ENCODE measurements at places on chromosomes 2 and 18.

- no peak for DNase-seq
These were observed 24.7 kb upstream of the CEP68 start for GRCh38 chr2:65031341-65032018.

- DNase-seq: no peak
These were observed 16.6 kb upstream of the RPE start for GRCh38 chr2:209985874-209986273.

GRCh38 chr2:231161877-231162329, 36.5 kb upstream of the ARMC9 start:
- no peak for DNase-seq

GRCh38 chr18:8870528-8870927, 165.2 kb downstream of the MTCL1 start:
- no peak for DNase-seq

GRCh38 chr2:232265329-232265728, 113.2 kb upstream of the ALPP start:
- DNase-seq: no peak

DNA sequence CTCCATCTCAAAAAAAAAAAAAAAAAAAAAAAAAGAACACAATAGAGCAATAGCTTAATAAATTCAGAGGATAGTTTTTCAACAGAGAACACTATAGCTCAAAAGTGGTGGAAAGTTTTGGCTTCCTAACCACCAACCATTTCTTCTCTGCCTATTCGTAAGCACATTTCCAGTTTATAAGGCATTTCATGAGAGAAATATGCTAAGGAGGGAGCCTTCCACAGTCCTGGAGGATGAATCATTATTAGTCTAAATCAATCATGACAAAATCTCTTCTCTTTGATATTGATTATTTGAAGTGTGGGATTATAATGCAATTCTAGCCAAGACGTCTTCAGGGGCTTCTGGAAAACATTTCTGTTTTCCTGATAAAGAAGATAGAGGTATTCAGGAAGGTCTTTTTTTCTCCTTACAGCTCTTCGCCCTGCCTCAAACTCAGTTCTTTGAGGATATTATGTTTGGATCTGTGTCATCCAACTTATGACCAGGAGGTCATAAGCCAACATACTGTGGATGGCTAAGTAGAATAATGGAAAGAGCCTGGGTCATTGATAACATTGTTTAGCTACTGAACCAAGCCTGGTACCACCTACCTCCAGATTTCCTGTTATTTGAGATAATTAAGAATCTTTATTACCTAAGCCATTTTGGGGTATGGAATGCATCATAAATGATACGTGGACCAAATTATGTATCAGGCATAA, 207.3 kb downstream of the TRIB2 start:
- DNase-seq: no peak

- no peak for DNase-seq
These were observed 21.1 kb upstream of the CHMP3 start for GRCh38 chr2:86584151-86584913.

GRCh38 chr18:75421656-75422055, 5.8 kb downstream of the SMIM21 start:
- DNase-seq: no peak

DNA sequence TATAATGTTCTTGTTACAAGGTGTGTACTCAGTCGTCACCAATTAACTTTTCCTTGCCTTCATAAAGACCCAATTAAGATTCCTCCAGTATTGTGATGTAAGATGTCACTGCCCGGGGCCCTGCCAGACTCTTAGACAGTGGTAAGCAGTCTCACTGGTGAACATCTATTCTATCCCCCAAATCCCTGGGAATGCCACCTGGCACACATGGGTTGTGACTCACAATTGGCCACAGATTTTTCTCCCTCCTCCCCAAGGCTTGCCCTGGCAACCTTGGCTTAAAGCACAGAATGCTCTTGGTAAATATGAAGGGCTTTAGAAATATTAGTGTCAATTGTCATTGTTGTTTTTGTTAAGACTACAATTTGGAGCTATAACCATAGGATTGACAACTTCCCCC, 287.9 kb downstream of the ETAA1 start:
- DNase-seq: no peak

DNA sequence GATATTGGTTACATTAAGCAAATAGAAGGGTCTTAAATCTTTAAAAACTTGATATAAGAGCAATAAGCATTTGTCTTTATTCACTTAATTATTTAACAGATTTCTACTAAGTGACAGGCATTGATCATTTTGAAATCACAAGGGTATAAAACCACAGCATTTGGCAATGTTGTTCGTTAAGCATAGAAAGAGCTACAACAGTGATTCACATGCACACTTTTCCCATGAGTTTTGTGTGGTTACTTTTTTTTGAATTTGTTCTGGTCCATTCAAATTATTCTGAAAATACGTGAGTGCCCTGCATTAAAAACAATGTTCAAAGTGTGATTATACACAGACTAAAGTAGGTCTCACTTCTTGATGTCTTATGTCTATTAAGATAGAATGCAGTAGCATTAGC, 52.2 kb downstream of the LYPD6B start:
- no peak for DNase-seq

DNA sequence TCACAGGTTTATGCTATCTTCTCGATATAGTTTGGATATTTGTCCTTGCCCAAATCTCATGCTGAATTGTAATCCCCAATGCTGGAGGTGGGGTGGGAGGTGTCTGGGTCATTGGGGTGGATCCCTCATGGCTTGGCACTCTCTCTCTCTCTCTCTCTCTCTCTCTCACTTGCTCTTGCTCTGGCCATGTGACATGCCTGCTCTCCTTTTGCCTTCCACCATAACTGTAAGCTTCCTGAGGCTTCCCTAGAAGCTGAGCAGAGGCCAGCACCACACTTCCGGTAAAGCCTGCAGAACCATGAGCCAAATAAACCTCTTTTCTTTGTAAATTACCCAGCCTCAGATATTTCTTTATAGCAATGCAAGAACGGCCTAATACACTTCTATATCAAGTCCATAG, 41.3 kb upstream of the PGAP1 start:
- no peak for DNase-seq

- DNase-seq: no peak
These were observed 601.8 kb downstream of the LRP1B start for GRCh38 chr2:141528990-141529389.

GRCh38 chr2:85428343-85428881, 9.9 kb downstream of the SH2D6 start:
- DNase-seq: no peak

DNA sequence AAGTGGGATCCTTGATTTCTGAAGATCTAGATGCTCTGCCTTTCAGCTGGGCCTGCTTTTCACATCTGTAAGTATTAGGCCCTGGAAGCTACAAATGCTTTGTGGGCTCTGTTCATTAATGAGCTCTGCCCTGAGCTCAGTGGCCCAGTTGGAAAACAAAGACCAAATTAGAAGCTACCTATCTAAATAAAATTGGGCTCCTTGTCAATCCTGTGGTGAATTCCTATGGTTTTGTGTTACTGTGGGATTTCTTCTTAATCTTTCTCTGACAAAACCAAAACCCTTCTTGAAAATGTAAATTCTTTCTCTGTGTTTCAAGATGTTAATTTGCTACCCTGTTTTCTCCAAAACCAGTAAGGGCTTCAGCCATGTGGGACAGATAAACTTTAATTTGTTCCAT, 219.0 kb upstream of the HS6ST1 start:
- DNase-seq: no peak

DNA sequence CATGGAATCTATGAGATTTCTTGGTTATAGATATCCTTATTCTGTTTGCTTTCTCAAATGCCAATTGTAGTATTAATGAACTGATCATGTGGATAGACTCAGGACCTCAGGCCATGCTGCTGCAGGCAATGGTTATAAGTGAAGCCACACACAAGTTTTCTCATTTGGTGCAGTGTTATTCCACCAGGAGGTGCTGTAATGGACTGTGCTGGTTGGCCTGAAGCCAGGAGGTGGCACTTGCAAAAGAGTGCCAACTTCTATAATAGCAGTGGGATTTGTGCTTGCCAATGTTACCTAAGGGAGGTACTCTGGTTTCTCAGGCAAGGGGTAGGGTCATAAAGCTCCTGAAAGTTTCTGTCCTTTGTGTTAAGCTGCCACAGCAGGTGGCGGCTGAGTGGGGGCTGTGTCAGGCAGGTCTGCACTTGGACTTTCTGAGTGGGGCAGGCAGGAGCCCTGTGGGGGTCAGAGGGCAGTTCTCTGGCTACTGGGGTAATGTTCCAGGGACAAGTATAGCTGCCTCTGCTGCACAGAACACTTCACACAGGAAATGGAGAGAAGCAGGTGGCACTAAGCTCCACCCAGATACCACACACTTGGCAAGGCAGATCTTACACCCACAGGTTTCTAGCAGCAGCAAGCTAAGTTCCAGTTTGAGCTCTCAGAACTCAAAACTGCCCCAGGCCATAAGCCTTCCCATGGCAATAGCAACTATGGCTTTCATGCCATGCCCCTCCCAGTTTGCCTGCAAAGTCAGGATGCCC, 352.6 kb upstream of the CWC22 start:
- DNase-seq: no peak

DNA sequence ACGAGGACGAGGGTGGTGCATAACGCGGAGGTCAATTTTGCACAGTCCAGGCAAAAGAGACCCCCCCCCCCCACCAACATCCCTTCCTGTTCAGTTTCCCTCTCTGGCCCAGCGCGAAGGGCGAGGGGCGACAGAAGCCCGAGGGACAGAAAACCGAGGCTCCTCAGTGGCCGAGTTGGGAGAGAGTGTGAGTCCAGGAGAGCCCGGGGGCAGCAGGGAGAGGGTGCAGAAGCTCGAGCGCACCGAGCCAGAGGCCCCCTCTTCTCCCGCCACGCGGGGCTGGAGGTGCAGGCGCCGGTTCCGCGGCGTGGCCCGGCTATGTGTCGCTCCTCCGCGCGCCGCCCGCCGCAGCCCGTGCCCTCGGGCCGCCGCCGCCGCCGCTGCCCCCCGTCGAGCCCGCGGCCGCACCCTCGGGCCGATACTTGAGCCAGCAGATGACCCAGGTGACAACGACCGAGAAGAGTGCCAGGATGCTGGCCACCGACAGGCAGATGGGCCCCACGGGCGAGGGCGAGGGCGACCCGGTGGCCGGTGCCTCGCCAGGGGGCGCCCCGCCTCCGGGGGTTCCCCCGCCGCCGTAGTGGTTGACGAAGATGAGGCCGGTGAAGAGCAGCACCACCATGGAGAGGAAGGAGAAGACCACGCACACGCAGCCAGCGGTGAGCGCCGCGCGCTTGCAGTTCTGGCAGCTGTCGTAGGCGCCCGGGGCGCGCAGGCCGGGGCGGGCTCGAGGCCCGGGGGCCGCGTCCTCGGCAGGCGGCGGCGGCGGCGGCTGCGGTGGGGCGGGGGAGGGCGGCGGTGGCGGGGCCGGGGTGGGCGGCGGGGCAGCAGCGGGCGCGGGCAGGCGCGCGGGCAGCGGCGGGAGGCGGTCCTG, 20.2 kb upstream of the PAX3 start:
- no peak for DNase-seq
